ENCODE measurements at places on chromosomes 1 and 21.

DNA sequence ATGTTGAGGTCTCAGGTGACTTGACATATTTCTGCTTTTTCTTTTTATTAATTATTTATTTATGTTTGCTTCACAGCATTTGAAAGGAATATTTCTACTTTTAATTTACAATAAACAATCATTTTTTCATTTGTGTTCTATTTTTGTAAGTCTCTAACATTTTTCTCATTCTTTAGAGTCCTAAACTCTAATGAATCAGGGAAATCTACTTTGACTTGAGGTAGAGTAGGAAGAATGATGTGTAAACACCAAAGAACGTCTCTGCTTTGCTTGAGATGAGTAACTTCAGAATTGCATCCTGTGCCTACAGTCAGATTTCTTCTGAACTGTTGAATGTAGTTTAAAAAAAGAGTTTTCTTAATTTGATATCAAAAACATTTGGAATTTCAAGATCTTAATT, 65.2 kb downstream of the CNST start:
- no peak for DNase-seq

DNA sequence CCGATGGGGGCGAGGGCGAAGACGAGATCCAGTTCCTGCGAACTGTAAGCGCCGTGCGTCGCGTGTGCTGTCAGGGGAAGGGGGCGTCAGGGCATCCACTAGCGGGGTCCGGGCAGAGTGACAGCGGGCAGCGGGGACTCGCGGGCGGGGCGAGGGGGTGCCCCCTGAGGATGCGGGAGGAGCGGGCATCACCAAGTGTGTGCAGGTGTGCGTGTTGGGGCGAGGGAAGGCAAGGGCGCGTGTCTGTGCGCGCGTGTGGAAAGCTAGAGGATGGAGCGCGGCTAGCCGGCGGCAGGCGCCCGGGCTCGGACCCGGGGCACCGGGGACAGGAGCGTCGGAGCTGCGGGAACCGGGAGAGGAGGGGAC, 525 bp downstream of the RYR2 start:
- no peak for DNase-seq

GRCh38 chr1:38455829-38456530, 403.6 kb downstream of the RRAGC start:
- DNase-seq: no peak

DNA sequence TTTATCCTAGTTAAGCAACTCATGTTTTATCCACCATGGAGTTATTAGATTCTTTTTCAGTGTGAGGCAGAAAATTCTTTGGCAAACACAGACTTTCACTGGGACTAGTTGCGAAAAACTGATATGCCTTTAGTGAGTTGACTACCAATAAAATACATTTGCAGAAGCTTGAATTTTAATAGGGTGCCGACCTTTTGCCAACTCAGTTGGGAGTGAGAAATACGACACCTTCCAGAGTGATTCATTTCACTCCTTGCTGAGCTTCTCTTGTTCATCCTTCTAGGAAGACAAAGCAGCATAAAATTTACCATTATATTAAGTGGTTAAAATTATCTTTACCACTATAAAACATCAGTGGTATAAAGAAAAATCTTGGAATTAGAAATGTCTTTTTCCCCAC, 1.2 kb upstream of the KRTAP23-1 start:
- no peak for DNase-seq

DNA sequence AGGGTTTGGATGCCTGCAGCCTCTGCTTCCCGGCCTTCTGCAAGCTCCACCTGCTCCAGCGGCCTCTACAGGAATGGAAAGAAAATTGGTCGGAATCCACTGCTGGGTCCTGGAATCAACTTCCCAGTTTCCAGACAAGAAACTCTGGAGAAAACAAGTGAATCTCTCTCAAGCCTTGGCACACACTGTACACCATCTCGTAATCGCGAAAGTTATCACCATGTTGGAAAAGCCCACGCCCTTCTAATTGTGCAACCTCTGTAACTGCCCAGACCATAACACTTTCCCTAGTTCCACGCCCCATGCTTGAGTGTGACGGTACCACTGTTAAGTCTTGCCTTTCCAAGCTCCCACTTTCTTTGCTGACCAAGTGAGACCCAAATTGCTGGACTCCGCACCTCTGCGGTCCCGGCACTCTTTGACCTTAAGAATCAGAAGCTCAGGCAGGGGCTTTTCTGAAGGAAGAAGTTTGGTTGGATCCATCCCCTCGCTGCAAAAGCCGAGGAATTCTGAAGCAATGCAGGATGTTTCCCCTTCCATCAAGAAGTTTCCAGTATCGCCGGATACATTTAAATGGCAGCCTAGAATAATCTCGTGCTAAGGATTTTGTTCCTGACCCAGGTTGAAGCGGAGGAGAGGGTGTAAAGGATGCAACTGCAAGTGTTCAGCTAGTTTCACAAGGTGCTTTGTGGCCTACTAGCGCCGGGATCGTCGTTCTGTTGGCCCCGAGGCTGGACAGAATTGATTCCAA, 6.2 kb downstream of the NR5A2 start:
- DNase-seq: no peak

- no peak for DNase-seq
Measured at GRCh38 chr21:38228115-38228514, 28.7 kb upstream of the KCNJ15 start.

GRCh38 chr1:69791311-69791710, 223.6 kb downstream of the LRRC7 start:
- no peak for DNase-seq

- no peak for DNase-seq
Measured at GRCh38 chr21:14869984-14870852, 194.6 kb downstream of the NRIP1 start.

GRCh38 chr1:204972426-204972825, 70.6 kb upstream of the CNTN2 start:
- no peak for DNase-seq

- no peak for DNase-seq
Measured at GRCh38 chr1:50491142-50491541, 67.9 kb upstream of the DMRTA2 start.

- no peak for DNase-seq
Measured at GRCh38 chr1:6683434-6683833, 18.2 kb downstream of the DNAJC11 start.

DNA sequence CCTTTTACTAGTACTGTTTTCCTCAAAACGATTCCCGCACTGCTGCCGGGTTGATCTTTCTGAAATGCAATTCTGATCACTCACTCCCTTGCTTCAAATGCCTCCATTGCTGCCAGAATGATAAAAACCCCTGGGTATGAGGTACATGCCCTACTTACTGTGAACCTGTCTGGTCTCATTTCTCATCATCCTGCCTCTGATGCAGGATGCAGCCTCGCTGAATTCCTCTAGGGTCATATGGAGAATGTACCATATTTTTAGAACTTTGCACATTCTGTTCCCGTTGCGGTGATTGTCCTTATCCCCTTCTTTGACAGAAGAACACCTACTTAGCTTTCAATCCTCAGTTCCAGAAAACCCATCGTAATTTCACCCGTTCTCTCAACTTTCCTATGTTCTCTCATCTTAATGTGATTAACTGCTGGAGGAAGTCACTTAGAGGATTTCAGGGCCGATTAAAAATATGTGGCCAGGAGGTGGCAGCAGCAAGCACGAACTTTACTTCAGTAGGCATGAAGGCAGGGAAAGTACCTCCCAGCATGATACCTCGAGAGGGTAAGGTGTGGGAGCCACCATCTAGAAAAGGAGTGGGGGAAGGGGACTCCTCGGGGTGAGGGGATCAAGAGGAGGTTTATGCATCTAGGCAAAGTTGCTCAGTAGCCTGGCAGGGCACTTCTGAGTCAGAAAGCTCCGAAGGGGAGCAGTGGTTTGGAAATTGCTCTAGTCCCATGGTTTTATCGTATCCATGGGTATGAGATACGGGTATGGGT, 361.5 kb upstream of the ZP4 start:
- DNase-seq: peak; percentile 16

GRCh38 chr1:197234581-197234980, 33.5 kb upstream of the CRB1 start:
- DNase-seq: no peak

DNA sequence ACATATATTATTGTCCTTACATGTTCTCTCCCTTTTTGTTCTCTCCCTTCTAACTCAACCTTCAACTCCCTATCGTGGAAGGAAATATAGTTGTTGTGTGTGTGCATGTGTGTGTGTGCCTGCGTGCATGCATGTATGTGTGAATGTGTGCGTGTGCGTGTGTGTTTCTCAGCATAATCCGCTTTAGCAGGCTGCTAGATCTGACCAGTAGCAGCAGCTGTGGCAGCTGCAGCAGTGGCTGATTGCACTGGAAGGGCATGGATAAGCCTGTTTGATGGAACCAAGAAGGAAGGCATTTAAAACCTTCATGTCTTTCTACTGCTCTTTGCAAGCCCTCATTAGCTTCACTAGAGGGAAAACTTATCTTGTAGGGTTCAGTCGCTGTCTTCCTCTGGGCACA, 65.6 kb upstream of the IRF2BP2 start:
- no peak for DNase-seq

- DNase-seq: no peak
Measured at GRCh38 chr1:155912056-155912536, 947 bp upstream of the RIT1 start.

GRCh38 chr1:230355128-230355527, 71.0 kb downstream of the PGBD5 start:
- no peak for DNase-seq

DNA sequence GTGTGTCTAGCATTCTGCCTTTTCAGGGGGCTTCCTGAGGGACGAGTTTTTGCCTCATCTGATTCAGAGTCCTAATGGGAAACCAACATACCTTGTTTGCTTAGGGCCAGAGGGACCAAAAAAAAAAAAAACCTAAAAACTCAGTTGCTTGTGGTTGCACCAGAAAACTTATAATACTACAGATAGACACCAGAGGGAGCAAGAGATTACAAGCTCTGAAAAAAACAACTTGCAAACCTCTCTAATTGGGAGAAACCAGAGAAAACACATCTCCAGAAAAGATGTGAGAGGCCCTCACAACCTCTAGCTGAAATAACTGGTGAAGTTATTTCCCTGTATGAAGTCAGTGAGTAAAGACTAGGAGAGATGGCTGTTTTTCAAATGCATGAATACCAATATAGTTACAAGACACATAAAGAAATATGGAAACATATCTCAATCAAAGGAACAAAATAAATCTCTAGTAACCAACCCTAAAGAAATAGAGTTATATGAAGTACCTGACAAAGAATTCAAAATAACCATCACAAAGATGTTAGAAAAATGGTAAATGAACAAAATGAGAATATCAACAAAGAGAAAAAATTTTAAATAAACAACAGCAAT, 233.7 kb upstream of the NFIA start:
- DNase-seq: no peak

GRCh38 chr1:50526431-50526830, 103.2 kb upstream of the DMRTA2 start:
- no peak for DNase-seq

GRCh38 chr1:7561331-7561921, 209.7 kb upstream of the VAMP3 start:
- DNase-seq: peak; percentile 19

GRCh38 chr1:195768936-195769335, 839.3 kb downstream of the KCNT2 start:
- DNase-seq: no peak

DNA sequence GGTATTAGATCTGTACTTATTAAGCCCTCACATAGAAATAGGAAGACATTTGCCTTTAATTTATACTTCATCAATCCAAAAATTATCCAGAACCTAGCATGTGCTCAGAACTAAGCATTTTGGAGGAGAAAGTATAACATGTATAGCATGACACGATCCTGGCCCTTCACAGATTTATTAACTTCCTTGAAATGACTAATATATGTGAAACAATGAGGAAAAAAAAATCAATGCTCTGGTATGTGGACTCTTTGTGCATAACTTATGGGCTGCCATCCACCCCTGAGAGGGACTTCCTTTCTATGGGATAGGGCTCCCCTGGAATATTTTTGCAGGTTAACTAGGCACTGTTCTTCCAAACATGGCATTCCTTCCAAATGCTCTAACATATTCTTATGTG, 36.6 kb downstream of the CCDC185 start:
- DNase-seq: no peak

DNA sequence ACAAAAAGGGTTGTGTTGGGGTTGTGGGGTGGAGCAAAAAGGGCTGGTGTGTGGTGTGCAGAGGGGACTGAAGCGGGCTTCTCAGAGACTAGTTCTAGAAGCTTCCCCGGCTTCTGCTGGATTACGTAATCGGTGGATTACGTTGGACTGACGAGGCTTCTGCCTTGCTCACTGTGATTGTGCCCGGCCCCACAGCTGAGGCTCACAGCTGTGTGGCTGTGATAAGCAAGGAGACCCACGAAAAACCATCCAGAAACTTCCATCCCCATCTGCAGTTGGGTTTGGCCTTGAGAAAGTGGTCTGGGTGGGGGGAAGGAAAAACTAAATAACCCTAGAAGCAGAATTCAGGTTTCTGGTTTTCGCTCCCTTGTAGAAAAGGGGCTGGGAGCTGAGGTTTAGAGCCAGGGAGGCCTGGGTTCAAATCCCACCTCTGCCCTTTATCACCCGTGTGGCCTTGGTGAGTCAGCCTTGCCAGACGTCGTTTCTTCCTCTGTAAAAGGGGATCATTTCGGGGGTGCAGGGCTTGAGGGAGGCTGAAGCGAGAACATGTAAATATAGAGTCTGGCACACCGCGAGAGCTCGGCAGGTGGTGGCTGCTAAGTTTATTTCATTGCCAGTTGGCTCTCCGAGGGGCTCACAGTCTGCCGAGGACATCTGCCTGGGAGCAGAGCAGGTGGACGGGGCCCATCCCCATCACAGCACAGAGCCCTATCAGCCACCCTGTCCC, 30.4 kb upstream of the DISP3 start:
- no peak for DNase-seq

DNA sequence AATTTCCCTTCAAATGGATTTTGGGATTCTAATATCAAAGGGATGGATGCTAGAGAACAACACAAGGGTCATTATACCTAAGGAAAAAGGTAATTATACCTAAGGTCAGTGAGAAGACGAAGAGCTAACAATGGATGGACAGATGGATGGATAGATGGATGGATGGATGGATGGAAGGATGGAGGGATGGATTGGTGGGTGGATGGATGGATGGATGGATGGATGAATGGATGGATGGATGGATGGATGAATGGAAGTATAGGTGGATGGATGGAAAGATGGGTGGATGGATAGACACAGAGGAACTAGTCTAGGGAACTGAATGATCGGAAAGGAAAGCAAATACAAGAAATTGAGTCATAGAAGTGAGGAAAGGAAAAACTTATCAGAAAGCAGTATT, 34.0 kb downstream of the SLC35F3 start:
- DNase-seq: no peak

Data from stimulated activated CD4-positive, alpha-beta T cell treated with anti-CD3 and anti-CD28 coated beads, Interleukin-1b, Interleukin-23, amount 100 ng/mL, for 48 hours (primary cell).